Thymus (tissue), 14 donors: ENCODE measurements at places on chromosomes 11 and 22. TPM values are rescaled to one million over a fixed set of nuclear protein-coding genes. Genes with fewer than 3 reads are reported as not detected.
A peak's percentile ranks its signal among the peaks of the same experiment; 100 is the strongest.

DNA sequence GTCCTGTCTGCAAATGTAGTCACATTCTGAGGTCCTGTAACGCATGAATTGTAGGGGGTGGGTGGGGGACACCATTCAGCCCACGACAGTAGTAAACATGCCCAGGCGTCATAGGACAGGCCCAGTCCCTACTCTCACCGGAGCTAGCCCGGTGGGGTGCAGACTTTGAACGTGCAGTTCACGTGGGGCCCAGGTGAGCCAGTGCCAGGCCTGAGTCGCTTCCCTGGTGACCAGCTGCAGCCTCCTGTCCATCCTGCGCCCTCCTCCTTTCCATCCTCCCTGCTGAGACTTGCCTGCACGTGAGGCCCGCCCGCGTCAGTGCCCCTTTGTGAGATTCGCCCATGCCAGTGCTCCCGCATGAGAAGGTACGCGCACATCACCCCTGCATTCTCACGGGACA lies 116.8 kb downstream of the WNT7B start:
- no peaks in the 10 kb centered on the region for H3K36me3 ChIP-seq
- peaks cover 18% of the 10 kb centered on the region for H3K27me3 ChIP-seq
- no peaks in the 10 kb centered on the region for H3K4me1 ChIP-seq
- H3K4me3 ChIP-seq, result no peak overlapping the region

DNA sequence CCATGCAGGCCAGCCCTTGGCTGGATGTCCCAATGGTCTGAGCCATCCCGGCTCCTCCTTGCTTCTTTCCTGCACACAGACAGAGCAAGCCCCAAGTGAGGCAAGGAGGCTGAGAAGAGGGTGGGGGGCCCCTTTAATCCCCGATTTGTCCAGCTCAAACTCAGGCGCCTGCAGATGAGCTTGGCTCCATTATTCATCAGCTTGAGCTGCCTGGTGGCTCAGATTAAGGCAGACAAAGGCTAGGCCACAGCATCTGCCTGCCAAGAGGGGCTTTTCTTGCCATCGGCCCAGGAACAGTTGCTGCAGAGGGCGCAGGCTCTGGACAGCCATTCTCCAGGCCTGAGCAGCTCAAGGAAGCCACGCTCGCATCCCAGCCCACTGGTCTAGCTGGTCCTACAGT lies 35.4 kb downstream of the LMO1 start:
- no peak overlapping the region for H3K4me3 ChIP-seq
- no peak for DNase-seq
- no peaks in the 10 kb centered on the region for H3K27me3 ChIP-seq
- no peaks in the 10 kb centered on the region for H3K4me1 ChIP-seq
- no peaks in the 10 kb centered on the region for H3K36me3 ChIP-seq

DNA sequence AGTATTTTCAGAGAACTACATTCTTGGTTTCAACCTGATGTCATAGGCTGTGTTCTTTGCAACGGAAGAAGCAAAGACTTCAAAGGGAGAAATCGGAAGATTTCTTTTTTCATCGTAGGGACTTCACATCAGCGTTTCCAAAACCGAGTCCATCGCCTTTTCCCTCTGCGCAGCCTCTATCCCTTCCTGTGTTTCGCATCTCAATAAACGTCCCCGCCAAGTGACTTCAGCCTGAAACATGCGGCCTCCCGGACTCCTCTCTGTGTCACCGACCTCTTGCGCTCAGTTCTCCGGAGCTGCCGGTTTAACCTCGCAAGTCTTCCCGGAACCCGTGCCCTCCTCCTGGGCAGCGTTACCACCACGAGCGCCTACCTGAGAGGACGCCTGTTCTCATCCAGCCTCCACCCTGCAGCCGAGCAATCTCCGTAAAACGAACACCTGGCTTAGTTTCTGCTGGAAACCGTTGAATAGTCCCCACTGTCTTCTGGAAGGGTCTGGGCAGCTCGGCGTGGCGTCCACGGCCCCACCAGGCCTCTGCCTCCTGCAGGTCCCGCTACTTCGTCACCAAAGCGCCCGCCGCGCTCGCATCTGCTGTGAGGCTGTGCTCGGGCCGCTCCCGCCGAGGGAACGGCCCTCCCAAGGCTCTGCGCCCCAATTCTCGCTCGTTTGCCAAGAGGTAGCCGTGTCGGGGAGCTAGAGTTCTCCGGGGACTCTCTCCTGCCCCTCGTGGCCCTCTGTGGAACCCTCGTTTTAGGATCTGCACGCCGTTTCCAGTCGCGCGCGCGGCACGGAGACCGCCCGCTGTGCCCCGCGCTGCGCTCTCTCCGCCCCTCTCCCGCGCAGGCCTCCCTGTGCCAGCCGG lies at the start of gene GLB1L3:
Gene GLB1L3, plus strand, starts transcription at position 846 of the 862 bp plus-strand sequence. CDS start 362 bp downstream, outside the sequence.
- H3K36me3 ChIP-seq, result no peaks in the 10 kb centered on the region
- peak within 1 kb of the TSS; percentile 63 for H3K4me3 ChIP-seq
- H3K27ac ChIP-seq, result peak within 1 kb of the TSS; percentile 36
- H3K27me3 ChIP-seq, result peaks cover 81% of the 10 kb centered on the region
- peaks cover 23% of the 10 kb centered on the region for H3K4me1 ChIP-seq

OR6A2 gene
- 0.05 TPM for total RNA-seq

- no peak for DNase-seq
- H3K36me3 ChIP-seq, result no peaks in the 10 kb centered on the region
- no peaks in the 10 kb centered on the region for H3K4me1 ChIP-seq
- no peak overlapping the region for H3K4me3 ChIP-seq
- no peak overlapping the region for H3K27ac ChIP-seq
Measured at GRCh38 chr22:37792494-37792893, 15.2 kb upstream of the GCAT start.

BCO2 gene
- total RNA-seq, result 1.4 TPM

IGLL1 gene
- total RNA-seq, result 78.6 TPM
